ENCODE measurements at places on chromosomes 4 and X.

GRCh38 chrX:19760841-19761512 lies 126.4 kb downstream of the SH3KBP1 start:
- no peak for DNase-seq

DNA sequence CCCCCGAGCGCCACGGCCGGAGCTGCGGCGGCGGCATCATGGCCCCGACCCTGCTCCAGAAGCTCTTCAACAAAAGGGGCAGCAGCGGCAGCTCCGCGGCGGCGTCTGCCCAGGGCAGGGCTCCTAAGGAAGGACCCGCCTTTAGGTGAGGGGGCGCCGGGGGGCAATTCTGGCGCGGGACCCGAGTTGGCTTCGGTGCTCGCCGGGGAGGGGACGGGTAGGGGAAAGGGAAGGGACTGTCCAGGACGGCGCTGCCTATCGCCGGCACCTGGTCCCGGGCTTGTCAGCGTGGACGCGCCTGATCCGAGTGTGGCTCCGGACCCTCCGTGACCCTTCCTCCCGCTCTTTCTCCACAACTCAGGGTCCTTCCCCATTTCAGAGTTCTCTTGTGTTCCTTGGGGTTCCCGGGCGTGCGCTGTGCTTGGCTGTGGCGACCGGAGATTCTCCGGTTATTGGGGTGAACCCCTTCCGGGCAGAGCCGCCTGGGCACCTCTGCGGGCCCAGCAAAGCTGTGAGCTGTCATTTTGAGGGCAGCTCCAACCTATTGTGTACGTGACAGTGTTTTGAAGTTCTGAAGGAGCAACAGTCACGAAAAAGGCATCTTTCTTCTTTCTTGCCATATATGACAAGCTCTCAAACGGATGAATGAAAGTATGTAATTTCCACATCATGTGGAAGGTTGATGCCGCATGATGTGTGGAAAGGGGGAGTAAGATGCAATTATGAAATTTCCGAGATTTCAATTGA lies 522 bp downstream of the FNIP2 start:
- DNase-seq: peak; percentile 36

GRCh38 chr4:109248322-109248900 lies 54.0 kb downstream of the COL25A1 start:
- DNase-seq: no peak

- no peak for DNase-seq
Measured at GRCh38 chr4:40046311-40046980, 10.2 kb upstream of the N4BP2 start.

DNA sequence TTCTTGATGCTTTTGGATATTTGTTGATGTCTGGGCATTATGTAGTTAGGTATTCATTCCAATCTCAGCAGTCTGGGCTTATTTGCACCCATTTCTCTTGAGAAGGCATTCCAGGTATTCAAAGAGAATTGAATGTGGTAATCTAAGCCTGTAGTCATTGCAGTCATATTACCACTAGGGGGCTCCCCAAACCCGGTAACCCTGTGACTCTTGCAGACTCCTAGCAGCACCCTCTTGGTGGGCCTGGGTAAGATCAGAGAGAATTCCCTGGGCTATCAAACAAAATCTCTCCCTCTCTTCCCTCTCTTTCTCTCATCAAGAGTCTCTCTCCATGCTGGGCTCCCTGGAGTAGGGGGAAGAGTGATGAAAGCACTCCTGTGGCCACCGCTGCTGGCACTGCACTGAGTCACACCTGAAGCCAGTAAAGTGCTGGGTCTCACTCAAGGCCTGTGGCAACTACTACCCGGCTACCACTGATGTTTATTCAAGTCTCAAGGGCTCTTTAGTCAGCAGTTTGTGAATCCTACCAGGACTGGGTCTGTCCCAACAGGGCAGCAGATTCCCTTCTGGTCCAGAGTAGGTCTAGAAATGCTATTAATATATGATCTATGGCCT lies 187.7 kb upstream of the NUDT10 start:
- DNase-seq: peak; percentile 7

DNA sequence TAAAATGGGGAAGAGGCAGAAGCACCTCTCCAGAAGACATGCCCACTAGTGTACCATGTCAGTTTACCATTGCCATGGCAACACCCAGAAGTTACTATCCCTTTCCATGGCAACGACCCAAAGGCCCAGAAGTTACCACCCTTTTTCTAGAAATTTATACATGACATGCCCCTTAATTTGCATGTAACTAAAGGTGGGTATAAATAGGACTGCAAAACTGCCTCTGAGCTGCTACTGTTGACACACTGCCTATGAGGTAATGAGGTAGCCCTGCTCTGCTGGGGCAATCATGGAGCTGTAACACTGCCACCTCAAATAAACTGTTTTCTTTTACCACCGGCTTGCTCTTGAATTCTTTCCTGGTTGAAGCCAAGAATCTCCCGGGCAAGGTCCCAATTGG lies 13.9 kb upstream of the BEX4 start:
- no peak for DNase-seq

GRCh38 chrX:72105436-72105835 lies 26.3 kb downstream of the RTL5 start:
- peak; percentile 13 for DNase-seq

- no peak for DNase-seq
Measured at GRCh38 chr4:76003620-76004019, 3.7 kb downstream of the CXCL9 start.

DNA sequence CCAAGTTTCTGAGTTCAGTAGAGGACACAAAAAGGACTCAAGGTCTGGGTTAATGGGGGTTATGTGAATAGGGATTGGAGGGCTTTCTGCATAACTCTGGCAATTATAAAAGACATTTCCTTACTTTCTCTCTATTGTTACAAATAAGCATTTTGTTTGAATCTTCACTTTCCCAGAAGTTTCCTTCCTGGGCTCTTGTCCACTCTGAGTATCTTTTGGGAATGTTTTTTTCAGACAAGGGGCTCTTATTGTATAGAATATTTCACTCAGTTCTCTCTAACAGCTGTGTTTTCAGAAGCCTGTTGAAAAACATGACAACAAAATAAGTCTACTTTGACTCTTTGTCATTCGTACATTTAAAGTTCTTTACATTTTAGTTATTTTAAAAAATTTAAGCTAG lies 57.6 kb upstream of the MAP9 start:
- DNase-seq: no peak

DNA sequence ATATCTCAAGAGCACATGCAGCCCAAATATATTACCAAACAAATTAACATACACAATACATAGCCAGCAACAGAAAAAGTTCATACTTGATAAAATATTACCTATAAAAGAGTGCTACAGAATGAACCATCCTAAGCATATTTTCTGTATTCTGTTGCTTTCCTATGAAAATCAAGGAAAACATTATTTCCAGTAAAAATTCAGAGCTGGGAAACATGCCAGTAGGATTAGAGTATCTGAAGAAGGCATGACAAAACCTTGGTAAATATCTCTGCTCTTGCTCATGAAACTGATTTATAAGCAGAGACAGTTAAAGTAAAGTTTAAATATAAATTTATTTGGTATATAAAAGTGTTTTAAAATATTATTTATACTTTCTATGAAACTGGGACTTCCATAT lies 599.7 kb downstream of the ARAP2 start:
- no peak for DNase-seq

Measured in GM19239 (cell line).